ENCODE measurements at places on chromosomes 3 and 15. TPM values are rescaled to one million over a fixed set of nuclear protein-coding genes. Genes with fewer than 3 reads are reported as not detected.

DNA sequence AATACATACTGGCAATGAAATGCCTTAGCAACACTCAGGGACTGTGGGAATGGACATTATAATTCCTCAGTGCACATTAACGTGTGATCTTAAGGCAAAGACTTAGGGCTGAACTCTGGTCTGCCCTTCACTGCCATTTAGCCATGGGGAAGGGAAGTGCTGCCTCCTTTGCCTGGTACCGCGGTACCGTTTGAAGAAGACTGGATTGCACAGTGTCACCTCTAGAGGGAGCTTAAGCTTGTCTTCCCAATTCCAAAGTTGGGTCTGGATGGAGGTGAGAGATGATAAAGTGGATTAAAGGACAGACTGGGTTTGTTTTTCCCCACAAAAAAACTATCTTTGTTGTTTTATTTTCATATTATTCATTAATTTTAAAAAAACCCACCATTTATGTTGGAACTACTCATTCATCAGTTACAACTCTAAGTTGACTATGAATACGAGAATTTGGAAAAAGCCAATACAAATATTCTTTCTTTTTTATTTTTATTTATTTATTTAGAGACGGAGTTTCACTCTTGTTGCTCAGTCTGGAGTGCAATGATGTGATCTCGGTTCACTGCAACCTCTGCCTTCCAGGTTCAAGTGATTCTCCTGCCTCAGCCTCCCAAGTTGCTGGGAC lies 60.0 kb upstream of the SYN2 start:
- H3K4me1 ChIP-seq: no peaks in the 10 kb centered on the region
- no peak overlapping the region for H3K4me3 ChIP-seq
- no peaks in the 10 kb centered on the region for H3K27me3 ChIP-seq
- H3K36me3 ChIP-seq: no peaks in the 10 kb centered on the region
- H3K27ac ChIP-seq: no peak overlapping the region

DNA sequence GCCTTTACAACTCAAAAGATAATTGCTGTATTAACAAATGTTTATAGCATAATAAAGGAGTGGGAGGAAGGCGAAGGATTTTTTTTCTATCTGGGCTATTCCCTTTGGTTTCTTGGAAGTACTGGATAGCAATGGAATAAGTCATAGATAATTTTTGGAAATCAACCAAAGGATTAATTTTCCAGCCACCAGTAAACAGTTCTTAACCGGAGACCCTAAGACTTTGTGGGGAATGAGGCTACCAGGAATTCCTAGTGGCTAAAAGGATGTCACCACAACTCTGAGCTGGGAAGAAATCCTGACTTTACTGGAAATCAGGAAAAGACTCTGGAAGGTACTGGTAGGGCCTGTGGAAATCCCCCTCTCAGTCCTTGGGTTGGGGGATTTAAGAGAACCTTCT lies 138.4 kb upstream of the RARB start:
- H3K36me3 ChIP-seq: no peaks in the 10 kb centered on the region
- H3K27me3 ChIP-seq: no peaks in the 10 kb centered on the region
- H3K4me1 ChIP-seq: no peaks in the 10 kb centered on the region
- DNase-seq: no peak

DNA sequence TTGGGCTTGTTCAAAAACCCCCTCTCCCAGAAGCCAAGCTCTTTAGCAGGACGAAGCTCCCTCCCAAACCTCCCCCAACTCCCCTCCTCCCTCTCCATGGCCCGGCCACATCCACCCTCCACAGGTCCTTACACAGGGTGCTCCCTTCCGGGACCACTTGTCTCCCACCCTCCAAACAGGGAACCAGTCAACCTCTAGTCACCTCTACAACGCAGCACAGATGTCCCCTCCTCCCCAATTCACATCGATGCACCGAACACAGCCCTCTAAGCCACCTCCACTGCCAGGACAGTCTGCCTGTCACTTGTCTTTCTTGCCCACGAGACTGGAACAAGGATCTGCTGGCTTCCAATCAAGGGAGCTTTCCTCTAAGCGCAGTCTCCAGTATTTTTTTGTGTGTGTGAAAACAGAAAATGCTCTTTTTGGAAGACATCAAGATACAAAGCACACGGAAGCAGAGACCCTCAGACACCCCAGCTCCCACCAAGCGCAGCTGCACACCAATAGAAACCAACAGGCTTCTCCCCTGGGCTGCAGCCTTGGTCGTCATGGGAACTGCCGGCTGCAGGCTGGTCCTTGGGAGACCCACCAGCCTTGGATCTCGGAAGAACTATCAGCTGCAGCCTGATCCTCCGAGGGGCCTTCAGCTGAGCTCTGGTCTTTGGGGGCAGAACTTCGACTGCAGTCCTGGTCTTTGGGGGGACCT lies 26.5 kb downstream of the IQSEC1 start:
- H3K4me1 ChIP-seq: no peaks in the 10 kb centered on the region
- H3K36me3 ChIP-seq: no peaks in the 10 kb centered on the region
- DNase-seq: no peak
- no peak overlapping the region for H3K27ac ChIP-seq
- H3K27me3 ChIP-seq: no peaks in the 10 kb centered on the region
- no peak overlapping the region for H3K4me3 ChIP-seq

DNA sequence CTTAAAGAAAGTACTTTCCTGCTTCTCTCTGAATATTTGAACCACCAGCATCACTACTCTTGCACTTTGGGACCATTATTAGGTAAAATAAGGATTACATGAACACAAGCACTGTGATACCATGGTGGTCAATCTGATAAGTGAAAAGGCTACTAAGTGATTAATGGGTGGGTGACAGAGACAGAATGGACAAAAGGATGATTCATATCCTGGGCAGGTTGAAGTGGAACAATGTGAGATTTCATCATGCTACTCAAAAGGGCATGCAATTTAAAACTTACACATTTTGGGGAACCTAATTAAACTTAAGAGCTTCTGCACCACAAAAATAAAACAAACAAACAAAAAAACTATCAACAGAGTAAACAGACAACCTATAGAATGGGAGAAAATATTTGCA lies 172.0 kb upstream of the CD96 start:
- no peaks in the 10 kb centered on the region for H3K27me3 ChIP-seq
- H3K4me3 ChIP-seq: no peak overlapping the region
- H3K27ac ChIP-seq: no peak overlapping the region

- H3K27me3 ChIP-seq: no peaks in the 10 kb centered on the region
- H3K36me3 ChIP-seq: no peaks in the 10 kb centered on the region
- H3K4me1 ChIP-seq: peaks cover 3% of the 10 kb centered on the region
- no peak overlapping the region for H3K4me3 ChIP-seq
Observed at GRCh38 chr3:141485641-141486495, 959 bp upstream of the RASA2 start.

Gene MYL3
- 3.0 TPM for total RNA-seq

Gene STAC
- 14.2 TPM for total RNA-seq
